G401 (cell line): ENCODE measurements at places on chromosomes 5 and 9.

DNA sequence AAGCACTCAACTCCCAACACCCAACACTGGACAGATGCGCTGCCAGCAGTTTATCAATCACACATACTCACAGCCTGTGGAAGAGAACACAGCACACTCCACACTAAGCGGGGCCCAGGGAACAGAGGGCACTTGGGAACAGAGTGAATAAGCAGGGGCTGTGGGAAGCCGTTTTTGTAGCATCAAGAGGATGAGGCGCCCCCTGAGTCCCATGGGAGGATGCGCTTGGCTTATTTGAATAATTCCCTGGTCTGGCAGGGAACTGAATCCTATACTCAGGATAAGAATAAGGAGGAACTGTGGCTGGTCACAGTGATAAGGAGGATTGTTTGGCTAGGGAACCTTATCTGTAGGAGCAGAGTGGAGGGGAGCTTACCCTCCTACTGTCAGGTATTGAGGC, 96.1 kb upstream of the DNAH5 start:
- no peak for DNase-seq

DNA sequence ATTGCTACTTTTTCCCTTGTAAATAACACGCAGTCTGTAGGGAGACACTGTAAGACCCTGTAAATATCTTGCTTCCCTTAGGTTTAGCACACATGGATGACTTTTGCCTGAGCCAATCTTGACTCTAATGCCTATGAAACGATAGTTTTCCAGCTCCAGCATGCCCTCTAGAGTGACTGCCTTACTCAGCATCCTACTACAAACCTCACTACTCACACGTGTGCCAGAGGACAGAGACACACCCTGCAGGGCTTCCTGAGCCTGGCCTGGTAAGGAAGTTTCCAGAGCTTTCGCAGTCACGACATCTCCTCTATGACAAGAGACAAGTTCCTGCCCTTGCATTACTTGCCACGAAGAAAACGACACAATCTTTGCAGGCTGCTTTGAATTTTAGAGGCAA, 138.1 kb downstream of the ATPSCKMT start:
- DNase-seq, result no peak

DNA sequence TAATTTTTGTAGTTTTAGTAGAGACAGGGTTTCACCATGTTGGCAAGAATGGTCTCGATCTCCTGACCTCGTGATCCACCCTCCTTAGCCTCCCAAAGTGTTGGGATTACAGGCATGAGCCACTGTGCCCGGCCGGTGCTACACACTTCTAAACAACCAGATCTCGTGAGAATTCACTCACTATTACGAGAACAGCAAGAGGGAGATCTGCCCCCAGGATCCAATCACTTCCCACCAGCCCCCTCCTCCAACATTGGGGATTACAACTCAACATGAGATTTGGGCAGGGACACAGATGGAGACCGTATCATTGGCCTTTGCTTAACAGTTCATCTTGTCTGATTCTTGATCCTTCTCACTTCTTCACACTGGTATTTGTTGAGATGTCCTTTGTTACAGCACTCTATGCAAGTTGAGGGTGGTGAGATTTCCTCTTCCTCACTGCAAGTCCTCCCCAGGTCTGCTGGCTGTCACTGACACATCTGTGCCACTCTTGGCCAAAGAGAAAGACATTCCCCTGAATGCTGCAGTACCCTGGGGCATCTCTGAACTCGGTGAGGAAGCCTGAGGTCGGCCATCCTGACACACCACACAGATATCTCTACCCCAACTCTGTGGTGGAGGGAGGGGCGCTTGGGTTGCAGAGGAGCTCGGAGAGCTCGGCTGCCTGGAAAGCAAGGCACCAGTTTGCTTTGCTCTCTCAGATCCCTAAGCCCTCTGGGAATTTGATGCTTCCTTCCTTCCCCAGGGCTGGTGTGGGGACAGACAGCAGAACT, 4.2 kb upstream of the SUB1 start:
- no peak for DNase-seq

DNA sequence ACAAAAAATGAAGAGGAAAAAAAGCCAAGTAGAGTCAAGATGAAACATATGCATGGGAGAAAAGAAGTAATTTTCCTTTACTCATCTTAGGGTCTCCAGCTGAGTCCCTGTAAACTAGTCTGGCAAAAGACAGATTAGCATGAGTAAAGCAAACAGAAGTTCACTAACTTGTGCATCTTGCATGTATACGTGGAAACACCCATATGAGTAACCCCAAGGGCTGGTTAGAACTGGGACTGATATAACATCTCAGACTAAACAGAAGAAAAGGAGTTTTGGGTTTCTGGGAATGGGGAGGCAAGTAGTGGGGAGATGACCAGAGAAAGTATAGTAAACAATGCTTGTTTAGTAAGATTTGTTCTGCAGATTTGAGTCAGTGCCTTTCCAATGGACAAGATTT, 20.1 kb upstream of the GLDC start:
- DNase-seq, result no peak

DNA sequence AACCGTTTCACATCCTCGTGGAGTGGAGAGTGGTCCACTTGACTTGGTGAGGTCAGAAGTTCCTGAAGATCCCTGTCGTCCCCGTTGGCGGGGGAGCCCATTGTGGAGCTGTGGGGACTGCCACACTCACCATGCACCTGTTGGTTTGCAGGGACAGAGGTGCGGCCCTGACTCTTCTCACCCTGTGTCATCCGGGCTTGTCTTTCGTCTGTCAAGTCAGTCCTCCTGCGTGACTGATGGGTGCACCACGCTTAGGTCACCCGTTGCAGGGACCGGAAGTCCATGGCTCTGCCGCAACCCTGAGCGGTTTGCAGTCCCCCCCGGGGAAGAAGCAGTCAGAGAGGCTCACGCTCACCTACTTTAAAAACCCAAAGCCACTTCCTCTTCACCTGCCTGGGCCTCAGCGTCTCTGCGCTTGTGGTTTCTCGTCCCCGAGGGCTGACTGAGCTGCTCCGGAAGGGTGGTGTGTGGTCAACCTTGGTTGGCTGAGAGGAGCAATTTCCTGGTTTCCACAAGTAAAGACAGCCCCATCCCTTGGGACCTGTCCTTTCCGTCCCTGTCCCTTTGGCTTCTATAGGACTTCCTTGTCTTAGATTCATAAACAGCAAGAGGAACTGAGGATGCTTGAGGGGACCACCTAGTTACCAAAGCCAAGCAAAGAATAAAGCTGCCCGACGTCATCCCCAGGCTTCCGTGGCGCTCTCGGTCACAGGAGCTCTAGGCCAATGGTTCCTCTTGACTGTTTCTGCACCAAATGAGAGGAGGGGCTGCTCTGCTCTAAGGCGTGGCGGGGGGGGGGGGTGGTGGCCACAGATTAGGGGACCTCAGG, 53.2 kb downstream of the USP20 start:
- no peak for DNase-seq

DNA sequence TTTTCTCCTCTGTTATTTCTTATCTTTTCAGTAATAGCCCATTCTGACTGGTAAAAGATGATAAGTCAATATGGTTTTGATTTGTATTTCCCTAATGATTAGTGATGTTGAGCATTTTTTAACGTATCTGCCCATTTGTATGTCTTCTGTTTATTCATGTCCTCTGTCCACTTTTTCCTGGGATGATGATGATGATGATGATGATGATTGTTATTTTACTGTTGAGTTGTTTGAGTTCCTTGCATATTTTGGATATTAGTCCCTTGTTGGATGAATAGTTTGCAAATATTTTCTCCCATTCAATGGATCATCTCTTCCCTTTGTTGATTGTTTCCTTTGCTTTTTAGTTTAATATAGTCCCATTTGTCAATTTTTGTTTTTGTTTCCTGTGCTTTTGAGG, 27.0 kb downstream of the UTP15 start:
- DNase-seq, result no peak

- no peak for DNase-seq
Measured at GRCh38 chr9:15576350-15577050, 23.7 kb downstream of the CCDC171 start.

GRCh38 chr9:78691542-78691941, 394.6 kb downstream of the PSAT1 start:
- DNase-seq, result no peak

DNA sequence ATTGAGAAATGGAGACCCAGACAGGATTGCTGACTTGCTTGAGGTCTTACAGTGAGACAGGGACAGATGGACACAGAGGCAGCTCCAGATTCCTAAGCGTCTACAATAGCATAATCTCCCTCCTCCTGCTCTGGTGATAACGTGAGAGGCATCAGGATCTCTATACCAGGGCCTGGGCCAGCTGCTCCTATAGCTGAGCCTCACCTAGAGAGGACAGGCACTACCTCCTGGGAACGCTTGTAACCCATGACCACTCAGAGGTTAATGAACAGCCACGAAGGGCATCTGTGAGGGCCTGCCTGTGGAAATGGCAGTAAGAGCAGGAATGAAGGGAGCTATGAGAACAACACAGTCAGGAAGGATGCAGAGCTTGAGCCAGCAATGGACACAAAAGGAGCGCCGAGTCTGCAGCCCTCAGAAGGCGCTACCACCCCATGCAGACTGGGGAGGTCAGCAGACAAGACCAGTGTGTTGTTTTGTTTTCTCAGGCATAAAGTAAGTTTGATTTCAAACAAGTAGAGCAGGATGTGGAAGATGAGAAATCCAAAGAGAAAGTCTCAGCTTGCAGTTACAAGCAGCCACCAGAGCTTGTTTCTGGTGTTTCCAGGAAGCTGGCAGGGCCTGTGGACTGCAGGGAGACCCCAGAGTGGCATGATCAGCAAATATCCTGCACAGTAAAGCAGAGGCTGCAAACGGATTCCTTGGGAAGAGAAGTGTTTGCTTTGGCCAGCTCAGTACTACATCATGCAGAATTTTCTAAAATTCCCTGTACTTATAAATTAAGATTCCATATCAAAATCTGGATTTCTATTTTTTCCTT, 17.4 kb downstream of the ANKS6 start:
- DNase-seq, result no peak

DNA sequence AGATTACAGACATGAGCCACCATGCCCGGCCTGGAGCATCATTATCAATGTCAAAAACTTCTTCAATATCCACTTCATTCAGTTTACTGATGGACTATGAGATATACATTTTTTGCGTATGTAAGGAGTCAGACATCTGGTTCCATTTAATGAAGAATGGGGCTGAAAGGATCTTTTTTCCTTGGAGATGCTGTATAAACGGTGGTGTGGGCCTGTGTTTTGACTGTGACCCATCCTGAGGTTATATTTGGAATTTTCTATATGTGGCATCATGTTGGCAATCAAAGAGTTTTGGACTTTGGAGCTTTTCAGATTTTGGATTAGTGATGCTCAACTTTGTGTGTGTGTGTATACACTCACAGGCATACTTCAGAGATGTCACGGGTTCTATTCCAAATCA, 85.7 kb upstream of the FBXL17 start:
- DNase-seq, result no peak

- DNase-seq, result peak; percentile 7
Measured at GRCh38 chr9:87405677-87406542, 91.8 kb upstream of the DAPK1 start.

DNA sequence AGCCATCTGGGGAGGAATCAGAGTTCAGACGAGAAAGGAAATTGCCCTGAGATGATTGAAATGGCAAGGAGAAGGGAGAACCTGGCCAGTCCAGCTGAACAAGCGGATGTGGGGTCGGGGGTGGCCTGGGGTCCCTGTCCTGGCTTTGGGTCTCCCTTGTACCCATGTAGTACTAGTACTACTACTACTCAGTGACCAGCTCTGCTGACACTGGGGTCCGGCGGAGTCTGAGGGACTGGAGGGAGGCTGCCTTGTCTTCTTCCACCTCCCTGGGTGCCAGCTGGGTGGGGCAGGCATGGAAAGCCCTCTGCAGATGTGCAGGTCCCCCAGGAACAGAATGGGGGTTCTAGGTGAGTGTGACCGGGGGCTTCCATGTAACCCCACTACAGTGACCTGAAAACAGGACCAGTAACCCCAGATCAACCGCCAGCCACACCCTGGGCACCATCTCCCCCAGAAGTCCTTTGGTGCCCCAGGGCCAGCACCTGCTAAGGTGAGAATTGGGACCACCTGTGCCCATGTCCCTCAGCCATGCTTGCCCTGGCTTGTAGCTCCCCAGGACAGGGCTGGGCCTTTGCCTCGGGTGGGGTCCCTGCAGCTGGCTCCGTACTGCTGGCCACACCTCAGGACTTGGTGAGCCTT, 89.1 kb upstream of the COL5A1 start:
- DNase-seq, result no peak

- no peak for DNase-seq
Measured at GRCh38 chr5:137071526-137071925, 427.6 kb downstream of the SPOCK1 start.

DNA sequence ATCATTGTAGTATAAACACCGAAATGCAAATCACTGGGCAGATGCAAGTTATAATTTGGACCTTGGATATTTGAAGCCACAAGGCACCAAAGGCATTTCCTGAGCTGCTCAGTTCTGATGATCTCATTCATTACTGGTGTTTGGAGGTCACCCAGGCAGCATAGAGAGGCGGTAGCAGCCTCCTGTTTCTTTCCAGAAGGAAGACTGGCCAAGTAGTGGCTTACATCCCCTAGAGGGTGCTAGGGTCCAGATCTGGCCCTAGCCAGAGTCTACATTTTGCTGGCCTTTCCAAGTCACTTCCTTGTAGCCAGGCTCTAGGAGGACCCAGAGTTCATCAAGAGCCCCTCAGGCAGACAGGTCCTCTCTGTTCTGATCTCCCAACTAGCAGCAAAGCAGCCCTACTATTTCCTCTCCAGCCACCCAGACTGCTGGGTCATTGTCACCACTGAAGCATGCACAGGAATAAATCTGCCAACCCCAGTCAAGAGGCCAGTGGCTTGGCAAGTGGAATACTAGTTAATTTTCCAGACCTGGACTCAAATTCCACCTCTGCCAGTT, 33.4 kb upstream of the TTC1 start:
- DNase-seq, result peak; percentile 44

DNA sequence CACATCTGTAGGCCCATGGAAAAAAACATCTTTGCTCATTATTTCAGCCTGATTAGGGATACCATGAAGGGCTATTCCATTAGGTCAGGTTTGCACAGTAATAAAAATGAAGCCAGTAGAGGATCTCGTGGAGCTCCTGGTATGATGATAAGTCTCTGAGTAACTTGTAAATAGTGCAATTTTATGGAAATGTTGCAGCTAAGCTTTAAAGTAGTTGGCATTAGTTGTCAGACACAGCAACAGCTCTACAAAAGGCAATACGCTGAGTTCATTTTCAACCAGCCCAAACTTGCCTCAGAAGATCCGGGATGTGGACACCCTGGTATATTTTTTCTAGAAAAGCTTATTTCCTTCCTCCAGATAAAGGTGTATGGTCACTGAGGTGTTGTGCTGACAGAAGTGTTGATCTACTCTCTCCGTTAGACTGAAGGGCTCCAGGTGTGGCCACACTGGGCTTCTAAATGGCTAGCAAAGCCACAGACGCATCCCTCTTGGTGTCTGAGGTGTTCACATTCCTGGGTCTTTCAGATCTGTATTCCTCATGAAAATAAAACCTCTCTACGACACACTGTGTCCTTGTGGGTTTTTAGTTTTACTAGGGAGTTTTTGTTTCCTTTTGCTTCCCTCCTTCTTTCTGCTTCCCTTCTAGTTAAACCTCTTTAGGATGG, 141.6 kb downstream of the GHR start:
- DNase-seq, result no peak

- no peak for DNase-seq
Measured at GRCh38 chr5:80761966-80762365, 107.2 kb upstream of the DHFR start.

GRCh38 chr9:125763394-125763801, 16.2 kb downstream of the PBX3 start:
- DNase-seq, result no peak

GRCh38 chr9:6186691-6187090, 28.9 kb upstream of the IL33 start:
- no peak for DNase-seq
